CD4-positive, alpha-beta T cell treated with Interleukin-15 for 4 hours (primary cell): ENCODE measurements at places on chromosomes 2 and 18.

GRCh38 chr18:13461469-13461868, 242.9 kb downstream of the LDLRAD4 start:
- no peak for DNase-seq

- DNase-seq: no peak
These were observed 672 bp downstream of the ATP6V1B1 start for GRCh38 chr2:70936165-70936978.

DNA sequence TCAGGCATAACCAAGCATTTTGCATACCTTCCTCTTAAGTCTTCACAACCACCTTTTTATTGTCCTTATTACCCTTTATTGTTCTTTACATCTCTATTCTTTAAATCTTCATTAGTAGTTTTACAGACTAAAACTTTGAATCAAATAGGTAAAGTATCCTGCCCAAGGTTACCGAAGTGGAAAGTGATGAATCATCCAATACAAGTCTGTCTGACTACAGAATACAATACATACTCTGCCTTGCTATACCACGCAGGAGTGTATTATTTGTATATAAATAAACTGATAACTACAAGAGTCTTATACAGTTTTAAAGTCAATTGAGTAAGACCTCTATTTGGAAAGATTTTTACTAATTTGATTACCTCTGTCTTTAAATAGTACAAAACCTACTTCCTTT, 196.0 kb downstream of the ZEB2 start:
- peak; percentile 36 for DNase-seq

- no peak for DNase-seq
These were observed 99.2 kb downstream of the RAPGEF4 start for GRCh38 chr2:172834881-172835280.

GRCh38 chr2:71191570-71191943, 35.3 kb downstream of the PAIP2B start:
- DNase-seq: no peak

DNA sequence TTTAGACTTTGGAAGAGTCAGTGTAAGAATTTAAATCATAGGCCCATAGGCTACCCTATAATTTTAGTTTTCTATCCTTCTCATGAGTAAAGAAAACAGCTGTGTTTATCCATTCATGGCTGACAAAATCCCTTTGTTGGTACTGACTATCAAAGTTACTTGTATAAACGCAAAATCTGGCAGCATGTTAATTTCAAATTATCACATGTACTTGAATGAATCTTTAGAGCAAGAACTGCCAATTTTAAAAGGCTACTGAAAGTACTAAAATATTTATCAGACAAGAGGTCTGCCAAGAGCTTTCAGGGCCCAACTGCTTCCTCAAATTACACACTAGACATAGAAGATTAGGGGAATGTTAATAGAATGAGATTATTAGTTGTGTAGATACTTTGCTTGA, 66.6 kb downstream of the MYL12B start:
- DNase-seq: no peak

- DNase-seq: no peak
These were observed 311.5 kb downstream of the CDH2 start for GRCh38 chr18:27865431-27865830.

- DNase-seq: peak; percentile 17
These were observed 725 bp upstream of the ANKRD53 start for GRCh38 chr2:70977605-70978205.

DNA sequence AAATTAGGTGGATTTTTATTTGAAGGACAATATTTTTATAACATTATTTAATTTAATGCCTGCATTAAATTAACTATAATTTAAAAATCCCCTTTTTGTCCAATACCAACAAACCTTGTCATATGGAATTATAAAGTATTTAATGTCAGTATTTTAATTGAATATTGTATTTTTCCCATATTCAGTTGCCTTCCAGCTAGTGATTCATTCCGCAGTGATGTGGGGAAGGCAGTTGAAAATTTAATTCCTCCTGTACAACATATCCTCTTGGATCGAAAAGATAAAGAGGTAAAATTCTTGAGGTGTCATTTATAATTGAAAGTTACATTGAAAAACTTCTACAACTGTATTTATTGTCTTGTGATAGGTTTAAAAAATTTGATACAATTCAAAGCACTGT, 40.4 kb downstream of the WDR7 start:
- no peak for DNase-seq

DNA sequence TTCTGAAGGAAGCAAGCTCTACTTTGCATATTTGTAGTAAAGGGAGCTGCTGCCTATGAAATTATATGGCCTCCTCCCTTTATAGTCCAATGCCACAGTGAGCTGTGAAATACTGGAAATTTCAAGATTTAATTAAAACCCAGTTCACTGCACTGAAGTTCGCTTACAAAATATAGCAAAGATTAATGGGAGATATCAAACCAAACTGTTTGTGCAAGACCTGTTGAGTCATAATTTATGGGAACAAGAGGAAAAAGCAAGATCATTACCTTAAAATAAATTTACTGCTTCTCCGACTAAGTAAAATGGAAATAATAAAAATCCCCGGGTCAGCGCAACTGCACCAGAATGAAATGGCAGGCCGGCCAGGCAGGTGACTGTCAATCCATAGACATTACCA, 215.5 kb upstream of the RAB6C start:
- no peak for DNase-seq

- DNase-seq: no peak
These were observed 13.1 kb downstream of the TYMS start for GRCh38 chr18:670522-670921.

- DNase-seq: no peak
These were observed 31.9 kb upstream of the SNED1 start for GRCh38 chr2:240966457-240966905.

- no peak for DNase-seq
These were observed 351.3 kb downstream of the GPD2 start for GRCh38 chr2:156787517-156787916.

GRCh38 chr2:236565212-236565611, 4.4 kb upstream of the ACKR3 start:
- no peak for DNase-seq

DNA sequence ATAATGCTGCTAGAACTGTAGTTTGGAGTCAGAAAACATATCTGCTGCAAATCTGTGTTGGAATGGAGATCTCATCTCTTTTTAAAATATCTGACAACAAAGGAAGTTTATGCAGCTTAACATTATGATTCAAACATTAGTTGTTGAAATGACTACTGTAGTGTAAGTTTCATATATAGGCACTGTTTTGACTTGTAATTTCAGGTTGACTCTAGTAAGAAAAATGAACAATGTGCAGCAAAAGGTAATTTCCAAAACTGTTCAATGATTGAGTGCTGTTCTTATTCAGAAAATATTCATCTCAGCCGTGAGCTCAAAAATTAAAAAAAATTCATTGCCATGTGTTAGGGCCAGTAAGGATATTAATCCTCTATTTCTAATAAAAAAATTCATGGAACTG, 48.5 kb downstream of the CCDC138 start:
- DNase-seq: no peak

DNA sequence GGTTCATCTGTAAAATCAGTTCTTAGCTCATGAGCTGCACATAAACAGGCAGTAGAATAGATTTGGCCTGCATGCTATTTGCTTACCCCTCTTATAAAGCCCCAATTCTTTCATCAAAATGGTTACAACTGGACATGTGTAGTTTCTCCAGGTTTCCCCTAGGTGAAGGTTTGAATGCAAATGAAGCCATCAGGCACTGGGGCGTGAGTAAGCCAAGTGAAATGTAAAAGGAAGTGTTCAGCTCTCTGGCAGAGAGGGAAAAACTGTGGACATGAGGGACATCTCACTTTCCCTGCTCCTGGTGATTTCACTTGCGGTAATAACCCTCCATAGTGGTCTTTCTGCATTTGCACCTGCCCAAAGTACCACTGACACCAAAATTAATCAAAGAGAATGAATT, 1402.3 kb upstream of the LRRTM1 start:
- no peak for DNase-seq

- peak; percentile 84 for DNase-seq
These were observed 96.0 kb upstream of the TTC39C start for GRCh38 chr18:23918395-23919032.

DNA sequence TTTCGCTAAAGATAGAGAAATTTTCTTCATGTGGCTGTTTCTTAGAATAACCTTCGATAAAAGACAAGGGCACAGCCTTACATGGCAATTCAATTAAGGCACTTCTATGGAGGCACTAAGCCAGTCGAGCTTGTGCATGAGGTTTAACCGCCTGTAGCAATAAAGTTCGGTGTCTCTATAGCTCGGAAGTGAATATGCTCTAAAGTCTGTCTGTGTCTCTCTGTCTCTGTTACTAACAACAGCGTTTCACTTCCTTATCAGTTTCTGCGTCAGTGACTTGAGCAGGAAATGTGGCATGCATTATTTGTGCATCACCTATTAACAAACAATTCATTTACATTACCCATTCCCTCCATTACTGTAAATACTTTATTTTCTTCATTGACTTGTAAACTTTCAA, 365.1 kb upstream of the NETO1 start:
- DNase-seq: no peak
